ENCODE measurements at places on chromosomes 3 and 15.
A peak's percentile ranks its signal among the peaks of the same experiment; 100 is the strongest.

DNA sequence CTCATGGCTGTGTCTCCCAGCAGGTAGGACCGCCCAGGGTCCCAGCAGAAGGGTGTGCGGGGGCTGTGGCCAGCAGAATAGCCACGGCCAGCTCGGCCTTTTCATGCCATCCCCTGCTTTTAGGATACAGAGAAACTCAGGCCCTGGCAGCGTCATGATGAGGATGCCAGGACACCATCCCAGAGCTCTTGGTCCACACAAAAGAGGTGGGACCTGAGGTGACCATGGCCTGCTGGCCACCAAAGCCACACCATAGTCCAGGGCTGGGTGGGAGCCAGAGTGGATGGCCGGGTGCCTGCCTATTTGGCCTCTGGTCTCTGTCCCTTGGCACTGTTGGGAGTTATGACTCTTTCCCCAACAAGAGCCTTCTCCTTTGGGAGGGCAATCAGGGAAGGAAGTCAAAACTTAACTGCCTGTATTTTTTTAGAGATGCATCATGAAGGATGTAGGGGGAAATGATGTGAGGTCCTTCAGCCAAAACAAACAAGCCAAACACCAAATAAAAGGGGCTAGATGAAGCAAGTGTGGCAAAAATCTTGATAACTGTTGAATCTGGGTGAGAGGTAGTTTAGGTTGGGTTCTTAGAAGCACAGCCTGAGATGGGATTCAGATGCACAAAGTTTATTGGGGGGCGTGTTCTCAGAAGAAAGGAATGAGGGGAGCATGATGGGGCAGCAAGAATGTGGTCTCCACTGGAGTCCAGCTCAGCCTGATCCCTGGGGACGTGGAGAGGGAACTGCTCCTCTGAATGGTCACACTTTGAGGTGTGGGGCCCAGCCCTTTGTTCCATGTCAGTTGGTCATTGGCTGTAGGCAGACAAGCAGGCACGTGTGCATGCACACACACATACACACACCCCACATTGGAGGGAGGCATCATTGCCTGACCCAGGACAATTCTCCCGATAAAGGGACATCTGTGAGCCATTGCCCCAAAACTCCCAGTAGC is 33.2 kb downstream of the SMAD6 start:
- DNase-seq, result no peak

DNA sequence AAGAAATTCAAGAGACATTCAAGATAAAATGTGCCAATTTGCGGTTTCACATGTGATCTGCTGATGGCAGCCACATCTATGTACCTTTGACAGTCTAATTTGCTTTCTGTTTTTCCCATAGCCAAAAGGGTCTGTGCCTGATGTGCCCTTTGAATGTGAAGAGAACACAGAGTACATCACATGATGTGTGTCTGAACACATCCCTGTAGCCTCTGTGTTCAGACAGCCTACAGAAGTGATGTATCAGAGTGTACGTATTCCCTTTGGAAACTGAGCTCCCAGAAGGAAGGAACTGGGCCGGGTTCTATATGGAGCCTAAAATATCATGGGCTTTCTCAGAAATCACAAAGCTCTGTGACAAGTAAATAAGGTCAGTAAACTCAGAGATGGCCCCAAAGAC is 52.4 kb downstream of the BOC start:
- no peak for DNase-seq

- peak; percentile 31 for DNase-seq
Measured at GRCh38 chr15:40928821-40929659, at the start of gene DLL4. Gene DLL4, plus strand, starts transcription at chr15:40929340. Its CDS starts 329 bp downstream, at chr15:40929669.

DNA sequence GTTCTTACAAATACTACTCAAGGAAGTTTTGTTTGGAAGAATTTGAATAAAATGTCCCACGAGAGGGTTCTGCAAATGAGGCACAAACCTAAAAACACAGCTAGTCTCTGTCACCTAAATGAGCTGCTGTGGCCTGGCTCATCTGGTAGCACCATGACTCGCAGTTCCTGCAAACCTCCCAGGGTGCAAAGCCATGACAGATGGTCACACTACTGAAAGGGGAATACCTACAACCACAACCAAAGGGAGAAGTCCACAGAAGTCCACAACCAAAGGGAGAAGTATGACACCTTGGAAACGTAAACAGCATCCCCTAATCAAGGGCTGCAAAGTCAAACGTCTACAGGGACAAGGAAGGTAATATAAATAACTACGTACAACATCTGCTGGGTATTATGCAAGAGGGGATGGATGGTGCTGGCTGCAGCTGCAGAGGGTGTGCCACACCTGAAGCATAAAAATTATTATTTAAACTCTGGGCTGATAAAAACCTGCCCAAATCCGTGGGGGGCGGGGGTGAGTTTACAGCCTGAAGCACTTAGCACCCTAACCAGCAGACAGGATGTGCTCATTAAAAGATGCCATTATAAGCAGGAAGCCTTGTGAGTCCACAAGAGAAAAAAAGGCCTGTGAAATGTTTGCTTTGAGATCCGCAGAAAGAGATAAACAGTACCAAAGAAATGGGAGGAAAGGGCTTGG is 184.0 kb downstream of the MAGI1 start:
- DNase-seq, result no peak

- no peak for DNase-seq
Measured at GRCh38 chr3:197028728-197029510, 698 bp downstream of the MELTF start.

DNA sequence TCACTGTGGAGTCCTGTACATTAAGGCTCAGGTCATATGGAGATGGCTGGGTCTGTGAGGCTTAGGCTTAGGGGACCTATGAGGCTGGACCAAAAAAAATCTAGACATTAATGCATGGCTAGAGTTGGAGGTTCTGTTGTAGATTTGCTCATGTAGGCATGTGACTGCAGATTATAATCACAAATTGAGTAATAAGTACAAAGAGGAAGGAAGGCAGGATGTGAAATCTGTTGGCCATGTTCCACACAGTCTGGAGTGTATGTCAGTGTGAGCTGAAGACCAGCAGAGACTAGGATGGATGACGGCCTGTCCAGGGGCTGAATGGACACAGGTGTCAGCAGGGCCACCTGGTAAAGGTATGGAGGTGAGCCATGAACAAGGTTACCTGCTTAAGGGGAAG is at the start of gene ST3GAL6:
Gene ST3GAL6, plus strand, starts transcription at position 265 of the 400 bp plus-strand sequence. CDS start 5,101 bp downstream, outside the sequence.
- DNase-seq, result no peak

- no peak for DNase-seq
Measured at GRCh38 chr3:35919160-35919559, 279.8 kb downstream of the ARPP21 start.

GRCh38 chr3:169479314-169479939 is 184.1 kb downstream of the MECOM start:
- no peak for DNase-seq
